ENCODE measurements at places on chromosomes 7 and 10. TPM values are rescaled to one million over a fixed set of nuclear protein-coding genes. Genes with fewer than 3 reads are reported as not detected.

The ADAM8 gene
- total RNA-seq = 2.2 TPM

GRCh38 chr7:47690902-47691558 is 109.1 kb upstream of the TNS3 start:
- no peak for DNase-seq

The MNX1 gene
- not detected for total RNA-seq

DNA sequence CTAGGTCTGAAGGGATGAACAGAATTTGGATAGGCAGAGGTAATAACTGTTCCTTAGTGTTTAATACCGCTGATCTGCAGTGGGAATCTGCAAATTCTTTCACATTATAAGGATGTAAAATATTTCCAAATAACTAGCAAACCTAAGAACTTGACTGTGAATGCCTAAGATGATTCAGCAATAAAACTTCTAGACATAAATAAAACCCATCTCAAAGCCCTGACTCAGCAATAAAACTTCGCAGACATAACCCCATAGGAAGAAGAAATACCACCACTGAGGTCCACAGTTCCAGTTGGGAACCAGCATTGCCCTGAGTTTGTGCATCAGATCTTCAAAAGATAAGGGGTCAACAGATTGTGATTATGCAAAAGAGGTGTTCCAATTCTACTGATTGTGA is 354.2 kb downstream of the GFRA1 start:
- no peak for DNase-seq

DNA sequence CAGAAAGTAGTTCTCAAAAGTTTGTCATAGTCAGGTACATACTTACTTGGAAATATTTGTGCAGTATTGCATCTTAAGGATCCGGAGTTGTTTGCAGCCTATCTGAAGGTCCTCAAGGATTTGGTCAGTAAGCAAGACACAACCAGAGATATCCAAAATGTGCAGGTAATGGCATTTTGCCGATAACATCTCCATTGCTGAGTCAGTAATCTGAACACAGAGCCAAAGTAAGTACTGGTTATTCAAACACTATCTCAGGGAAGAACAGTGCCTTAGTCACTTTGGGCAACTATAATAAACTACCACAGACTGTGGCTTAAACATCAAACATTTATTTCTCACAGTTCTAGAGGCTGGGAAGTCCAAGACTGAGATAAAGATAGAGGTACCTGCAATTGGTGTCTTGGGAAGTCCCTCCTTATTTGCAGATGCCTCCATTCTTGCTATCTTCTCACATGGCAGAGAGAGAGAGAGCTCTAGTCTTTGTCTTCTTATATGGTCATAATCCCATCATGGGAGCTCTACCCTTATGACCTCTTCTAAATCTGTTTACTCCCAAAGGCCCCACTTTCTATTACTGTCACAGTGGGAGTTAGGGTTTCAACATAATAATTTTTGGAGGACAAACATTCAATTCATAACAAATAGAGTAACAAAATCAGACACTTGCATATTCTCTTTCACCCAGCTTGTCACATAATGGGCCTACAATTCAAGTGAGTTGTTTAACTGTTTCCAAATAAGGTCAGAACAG is 73.4 kb downstream of the FAM185A start:
- DNase-seq = no peak

The SFR1 gene
- 4.5 TPM for total RNA-seq

The BICC1 gene
- 12.4 TPM for total RNA-seq

The PNLIPRP3 gene
- total RNA-seq = 0.11 TPM

- no peak for DNase-seq
These were observed 12.0 kb downstream of the VAX1 start for GRCh38 chr10:117126034-117126433.

DNA sequence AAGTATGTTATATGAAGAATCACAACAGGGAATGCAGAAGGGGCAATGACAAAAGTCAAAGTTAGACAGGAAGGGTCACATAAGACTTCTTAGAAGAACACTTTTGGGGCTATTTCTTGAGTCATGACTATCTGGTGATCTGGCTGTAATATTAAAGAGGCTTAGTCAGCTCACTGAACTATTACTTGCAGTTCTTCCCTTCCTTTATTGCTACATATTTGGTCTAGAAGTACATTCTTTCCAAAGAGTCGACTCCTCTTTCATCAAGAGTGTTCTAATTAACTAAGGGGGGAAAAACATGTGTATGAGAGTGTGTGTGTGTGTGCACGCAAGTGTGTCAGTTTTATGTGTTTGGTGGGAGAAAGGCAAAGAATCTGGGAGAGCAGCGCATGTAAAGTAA is 247.3 kb upstream of the LRRTM3 start:
- no peak for DNase-seq

- no peak for DNase-seq
These were observed 15.6 kb downstream of the HIBADH start for GRCh38 chr7:27647046-27647445.

The MALRD1 gene
- total RNA-seq = 4.5 TPM

DNA sequence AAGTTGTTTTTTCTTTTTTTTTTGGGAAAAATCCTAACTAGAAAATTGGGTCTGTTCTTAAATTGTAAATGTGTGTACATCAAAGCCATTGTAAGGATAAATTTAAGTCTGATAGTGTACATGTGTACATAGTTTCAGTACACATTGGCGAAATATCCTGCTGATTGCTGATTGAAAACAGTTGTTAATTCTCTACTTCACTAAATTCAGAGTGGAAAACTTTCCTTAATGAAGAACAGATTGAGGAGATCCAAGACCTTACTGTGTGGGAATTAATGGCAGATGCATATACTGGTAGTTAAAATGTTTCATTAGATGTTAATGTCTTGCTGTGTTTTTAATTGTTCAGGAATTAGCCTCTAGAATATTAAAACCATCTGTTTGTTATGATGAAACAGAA is 506.0 kb downstream of the AUTS2 start:
- DNase-seq = no peak

GRCh38 chr7:111229916-111230315 is 139.0 kb downstream of the LRRN3 start:
- no peak for DNase-seq

GRCh38 chr7:13288516-13288915 is 601.1 kb downstream of the ARL4A start:
- no peak for DNase-seq

GRCh38 chr7:77242554-77242953 is 42.9 kb upstream of the FGL2 start:
- DNase-seq = no peak

DNA sequence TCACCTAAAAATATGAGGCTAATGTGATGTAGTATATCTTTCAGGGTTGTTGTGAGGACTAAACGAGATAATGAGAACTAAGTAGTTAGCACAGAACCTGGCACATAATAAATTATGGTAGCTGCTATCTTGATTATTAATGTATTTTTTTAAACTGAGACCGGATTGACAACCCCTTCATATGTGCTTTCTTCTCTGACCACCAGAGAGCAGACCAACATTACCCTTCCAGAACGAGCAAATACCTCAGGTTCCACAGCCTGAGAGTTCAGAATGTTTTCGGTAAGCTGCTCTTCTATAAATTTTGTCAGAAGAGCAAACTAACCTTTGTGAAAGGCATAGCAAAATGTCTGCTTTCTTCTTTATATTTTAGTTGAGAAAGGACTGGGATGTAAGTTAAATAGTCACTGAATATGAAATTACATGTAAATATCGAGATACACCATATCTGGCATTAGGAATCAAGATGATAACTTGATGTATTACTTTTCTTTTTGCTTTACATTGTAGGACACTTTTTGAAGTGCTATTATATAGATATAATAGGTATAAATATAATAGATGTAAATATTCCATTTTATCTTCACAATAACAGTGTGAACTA is 13.6 kb upstream of the BPGM start:
- no peak for DNase-seq

GRCh38 chr10:115965376-115965775 is 307.6 kb downstream of the GFRA1 start:
- DNase-seq = no peak

DNA sequence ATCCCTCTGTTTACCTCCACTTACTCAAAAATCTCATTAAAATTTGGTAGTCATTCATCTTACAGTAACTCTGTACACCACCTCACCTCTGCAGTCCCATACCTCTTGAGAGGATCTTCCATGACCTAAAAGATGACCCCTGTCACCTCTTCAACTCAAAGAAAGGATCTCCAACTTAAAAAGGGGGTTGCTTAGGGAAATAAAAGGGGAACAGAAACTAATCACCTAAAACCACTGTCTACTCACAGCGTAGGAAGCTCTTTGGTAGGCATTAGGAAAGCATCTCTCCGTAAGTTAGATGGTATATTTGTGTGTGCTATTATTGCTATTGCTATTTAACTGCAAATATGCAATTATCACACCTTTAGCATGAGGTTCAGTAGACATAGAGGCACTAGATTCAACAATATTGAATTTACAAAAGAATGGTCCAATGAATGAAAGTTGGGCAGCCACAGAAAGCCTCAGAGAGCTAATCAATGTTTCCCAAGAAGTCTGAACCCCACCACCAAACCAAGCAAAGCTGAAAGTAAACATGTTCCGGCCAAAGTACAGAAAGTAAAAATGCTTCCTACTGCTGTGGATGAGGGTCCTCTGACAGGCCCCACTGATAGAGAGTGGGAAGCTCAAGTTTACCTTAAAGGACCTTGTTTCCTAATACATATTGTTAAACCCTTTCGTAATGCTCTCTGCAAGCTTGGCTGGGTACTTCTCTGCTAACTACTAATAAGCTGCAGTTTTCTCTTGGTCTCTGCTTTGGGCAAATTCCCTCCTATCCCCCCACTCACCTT is 105.8 kb downstream of the GRM8 start:
- no peak for DNase-seq

GRCh38 chr10:62079885-62080559 is 178.5 kb downstream of the ARID5B start:
- DNase-seq = no peak
